ENCODE measurements at places on chromosomes 1 and 21.

DNA sequence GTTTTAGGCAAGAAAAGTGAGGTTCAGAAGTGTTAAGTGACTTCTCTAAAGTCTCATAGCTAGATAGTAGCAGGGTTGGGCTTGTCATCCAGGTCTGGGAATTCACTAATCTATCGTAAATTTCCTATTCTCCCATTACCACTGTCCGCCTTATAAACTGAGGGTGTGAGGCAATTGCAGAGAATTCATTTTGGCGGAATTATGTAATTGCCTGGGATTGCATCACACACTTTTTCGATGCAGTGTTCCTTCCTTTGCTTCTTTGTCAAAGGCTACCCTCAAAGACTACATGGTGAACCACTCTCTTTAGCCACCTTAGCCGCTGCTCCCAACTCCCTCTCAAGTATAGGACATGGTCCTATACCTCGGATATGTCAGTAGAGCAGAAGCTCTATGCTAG lies 19.1 kb downstream of the SELP start:
- no peak for DNase-seq

DNA sequence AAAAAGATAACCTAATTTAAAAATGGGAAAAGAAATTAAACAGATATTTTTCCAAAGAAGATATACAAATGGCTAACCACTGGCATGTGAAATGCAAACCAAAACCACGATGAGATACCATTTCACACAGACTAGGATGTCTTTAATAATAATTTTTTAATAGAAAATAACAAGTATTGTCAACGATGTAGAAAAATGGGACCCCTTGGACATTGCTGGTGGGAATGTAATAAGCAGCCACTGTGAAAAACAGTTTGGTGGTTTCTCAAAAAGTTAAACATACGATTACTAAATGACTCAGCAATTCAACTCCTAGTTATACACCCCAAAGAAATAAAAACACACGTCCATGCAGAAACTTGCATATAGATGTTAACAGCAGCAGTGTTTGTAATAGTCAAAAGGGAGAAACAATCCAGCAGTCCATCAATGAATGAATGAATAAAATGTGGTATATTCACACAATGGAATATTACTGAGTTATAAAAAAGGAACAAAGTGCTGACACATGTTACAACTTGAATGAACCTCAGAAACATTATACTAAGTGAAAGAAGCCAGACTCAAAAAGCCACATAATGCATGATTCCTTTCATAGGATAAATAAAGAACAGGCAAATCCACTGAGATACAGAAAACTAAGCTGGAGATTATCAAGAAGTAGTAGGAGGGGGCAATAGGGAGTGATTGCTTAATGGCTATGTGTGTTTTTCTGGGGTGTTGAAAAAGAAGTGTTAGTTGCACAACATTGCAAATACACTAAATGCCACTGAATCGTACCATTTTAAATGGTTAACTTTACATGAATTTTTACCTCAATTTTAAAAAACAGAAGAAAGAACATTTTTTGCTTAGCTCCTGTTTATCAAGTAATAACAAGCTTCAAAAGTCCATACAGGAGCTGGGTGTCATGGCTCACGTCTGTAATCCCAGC lies 4.1 kb downstream of the PPT1 start:
- no peak for DNase-seq

DNA sequence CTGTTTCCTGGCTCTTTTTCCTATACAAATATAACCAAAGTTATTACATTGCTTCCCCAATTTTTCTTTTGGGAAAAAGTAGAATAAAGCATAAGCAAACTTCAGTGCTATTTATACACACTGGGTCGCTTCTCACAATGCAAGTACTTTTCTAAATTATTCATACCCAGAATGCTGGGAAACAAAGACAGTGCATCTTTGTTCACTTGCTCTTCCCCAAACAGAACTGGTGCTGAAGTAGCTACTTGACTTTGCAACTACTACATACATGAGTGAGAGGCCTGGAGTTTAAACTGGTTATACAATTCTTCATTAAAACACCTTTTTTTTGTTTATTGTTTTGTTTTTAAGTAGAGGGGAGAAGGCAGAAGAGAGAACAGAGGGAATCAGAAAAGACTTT lies 40.2 kb downstream of the STX6 start:
- DNase-seq = no peak

GRCh38 chr1:5109633-5110032 lies 455.2 kb downstream of the AJAP1 start:
- no peak for DNase-seq

DNA sequence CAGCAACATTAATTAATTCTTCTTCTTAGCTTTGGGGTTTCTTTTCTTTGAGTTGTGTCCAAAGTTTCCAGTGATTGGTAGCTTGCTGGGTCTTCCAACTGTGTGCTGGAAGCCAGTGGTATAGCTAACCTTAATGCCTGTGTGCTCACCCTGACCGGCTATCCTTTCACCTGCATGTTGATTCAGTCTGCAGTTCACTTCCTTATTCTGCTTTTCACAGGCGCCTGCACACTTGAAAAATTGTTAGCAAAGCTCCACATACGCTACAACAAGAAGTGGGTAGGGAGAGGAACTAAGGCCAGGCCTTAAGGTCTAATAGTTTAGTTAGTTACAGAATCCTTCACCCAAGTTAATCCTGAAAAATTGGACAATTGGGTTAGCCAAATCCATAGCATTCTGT lies 35.7 kb downstream of the NCF2 start:
- no peak for DNase-seq

DNA sequence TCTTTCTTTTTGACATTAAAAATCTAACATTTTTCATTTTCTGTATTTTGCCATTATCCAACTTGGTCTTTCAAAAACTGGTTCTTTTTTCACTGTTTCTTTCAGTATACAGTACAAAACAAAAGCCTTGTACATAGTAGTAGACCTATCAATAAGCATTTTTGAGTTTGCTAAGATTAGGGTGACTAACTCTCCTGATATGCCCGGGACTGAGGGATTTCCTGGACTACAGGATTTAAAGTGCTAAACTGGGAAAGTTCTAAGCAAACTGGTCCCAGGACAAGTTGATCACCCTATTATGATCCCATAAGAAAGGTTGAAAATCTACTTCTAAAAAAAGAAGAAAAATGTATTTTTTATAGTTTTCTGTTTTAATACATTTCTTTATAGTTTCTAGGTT lies 120.9 kb downstream of the USP25 start:
- peak; percentile 73 for DNase-seq

Measured in ELR (cell line).